ENCODE measurements at places on chromosomes 1 and 21. TPM values are rescaled to one million over a fixed set of nuclear protein-coding genes. Genes with fewer than 3 reads are reported as not detected.

DNA sequence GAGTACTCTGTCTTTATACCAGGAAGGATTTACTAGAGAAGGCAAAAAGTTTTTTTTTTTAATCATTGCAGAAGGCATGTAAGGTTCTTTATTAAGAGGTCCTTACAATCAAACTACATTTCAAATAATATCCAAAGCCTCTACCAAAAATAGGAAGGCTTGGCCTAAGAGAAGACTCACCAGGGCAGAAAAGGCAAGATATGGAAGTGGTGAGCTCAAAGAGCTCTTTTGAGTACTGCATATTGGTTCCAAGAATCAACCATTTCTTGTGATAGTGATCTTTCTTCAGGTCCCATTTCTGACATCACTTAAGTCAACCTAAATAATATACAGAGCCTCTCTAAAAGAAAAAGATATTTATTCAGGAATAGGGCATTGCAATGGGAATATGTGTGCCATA lies 153.2 kb downstream of the FASLG start:
- no peak overlapping the region for H3K4me3 ChIP-seq
- peaks cover 5% of the 10 kb centered on the region for H3K4me1 ChIP-seq
- H3K27ac ChIP-seq = no peak overlapping the region
- no peak for DNase-seq
- H3K27me3 ChIP-seq = peaks cover 3% of the 10 kb centered on the region

DNA sequence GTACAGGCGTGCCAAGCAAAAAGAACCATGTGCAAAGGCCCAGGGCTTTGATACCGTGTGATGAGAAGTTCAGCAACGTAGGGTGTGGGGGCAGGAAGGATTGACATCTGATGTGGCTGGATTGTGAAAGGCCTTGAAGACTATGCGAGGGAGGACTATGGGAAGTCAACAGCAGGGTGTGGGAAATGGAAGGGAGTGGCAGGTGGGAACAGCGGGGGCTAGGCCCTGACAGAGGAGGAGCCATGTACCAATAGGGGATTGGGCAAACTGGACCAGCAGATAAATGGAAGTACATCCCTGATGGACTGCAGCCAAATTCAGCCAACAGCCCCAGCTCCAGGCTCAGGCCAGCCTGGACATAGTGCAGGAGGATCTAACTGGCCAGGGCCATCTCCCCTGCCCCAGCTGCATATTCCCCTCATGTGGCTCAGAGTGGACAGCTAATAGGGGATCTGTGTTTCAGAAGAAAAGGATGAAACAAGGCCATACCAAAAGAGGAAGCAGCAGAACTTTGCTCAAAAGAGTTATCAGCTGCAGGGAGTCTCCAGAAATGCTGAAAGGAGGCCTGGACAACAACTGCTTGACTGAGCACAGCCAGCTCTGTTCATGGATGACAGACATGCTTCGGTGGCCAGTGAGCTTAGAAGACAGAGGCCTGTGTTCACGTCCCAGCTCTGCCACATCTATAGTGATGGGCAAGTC lies 140.2 kb upstream of the SGIP1 start:
- H3K36me3 ChIP-seq = no peaks in the 10 kb centered on the region
- H3K4me3 ChIP-seq = no peak overlapping the region
- no peak overlapping the region for H3K27ac ChIP-seq
- H3K27me3 ChIP-seq = no peaks in the 10 kb centered on the region
- no peak for DNase-seq

- DNase-seq = no peak
- H3K27ac ChIP-seq = peak overlapping the region; percentile 30
- H3K4me3 ChIP-seq = no peak overlapping the region
- no peaks in the 10 kb centered on the region for H3K36me3 ChIP-seq
These were observed 1003.0 kb downstream of the TTLL7 start for GRCh38 chr1:82995951-82996350.

DNA sequence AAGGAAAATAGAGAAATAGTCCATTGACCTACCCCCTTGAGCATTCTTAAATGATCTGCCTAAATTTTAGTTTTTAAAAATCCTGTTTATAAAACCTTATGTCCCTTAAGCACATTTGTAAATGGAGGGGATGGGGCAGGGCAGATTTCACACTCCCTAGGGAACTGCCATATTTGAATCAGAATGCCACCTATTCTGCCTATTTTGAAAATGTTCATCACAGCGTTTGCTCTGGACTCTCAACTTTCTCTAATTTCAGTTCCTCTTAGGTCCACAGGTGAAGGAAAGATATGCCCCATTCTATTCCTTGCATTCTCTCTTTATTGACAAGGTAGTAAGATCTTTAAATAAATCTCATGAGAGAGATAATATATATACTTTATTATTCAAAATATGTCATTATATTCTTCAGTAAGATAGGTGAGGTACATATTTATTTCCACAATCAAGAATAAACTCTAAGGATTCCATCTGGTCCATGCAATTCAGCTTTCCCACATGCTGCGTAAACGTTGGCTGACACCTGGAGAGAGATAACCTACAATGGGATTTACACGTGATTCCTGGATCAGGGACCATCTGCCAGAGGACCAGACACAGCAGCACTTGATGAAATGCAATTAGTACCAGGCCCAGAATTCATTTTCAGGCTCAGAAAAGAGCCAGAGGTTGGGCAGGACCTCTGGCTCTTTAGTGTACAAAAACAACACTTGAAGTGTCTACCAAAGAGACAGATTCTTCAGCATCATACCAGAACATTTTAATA lies 1.2 kb upstream of the LPGAT1 start:
- DNase-seq = no peak
- peaks cover 36% of the 10 kb centered on the region for H3K4me1 ChIP-seq
- H3K27ac ChIP-seq = no peak overlapping the region
- H3K4me3 ChIP-seq = peak overlapping the region; percentile 82
- no peaks in the 10 kb centered on the region for H3K36me3 ChIP-seq

SHISAL2A gene
- not detected for total RNA-seq

Data from chondrocyte (in vitro differentiated cells).